CD4-positive, alpha-beta T cell treated with Interleukin-4 for 4 hours (primary cell): ENCODE measurements at places on chromosomes 5 and 9.

- DNase-seq, result no peak
Measured at GRCh38 chr5:154722936-154723335, 32.2 kb upstream of the LARP1 start.

DNA sequence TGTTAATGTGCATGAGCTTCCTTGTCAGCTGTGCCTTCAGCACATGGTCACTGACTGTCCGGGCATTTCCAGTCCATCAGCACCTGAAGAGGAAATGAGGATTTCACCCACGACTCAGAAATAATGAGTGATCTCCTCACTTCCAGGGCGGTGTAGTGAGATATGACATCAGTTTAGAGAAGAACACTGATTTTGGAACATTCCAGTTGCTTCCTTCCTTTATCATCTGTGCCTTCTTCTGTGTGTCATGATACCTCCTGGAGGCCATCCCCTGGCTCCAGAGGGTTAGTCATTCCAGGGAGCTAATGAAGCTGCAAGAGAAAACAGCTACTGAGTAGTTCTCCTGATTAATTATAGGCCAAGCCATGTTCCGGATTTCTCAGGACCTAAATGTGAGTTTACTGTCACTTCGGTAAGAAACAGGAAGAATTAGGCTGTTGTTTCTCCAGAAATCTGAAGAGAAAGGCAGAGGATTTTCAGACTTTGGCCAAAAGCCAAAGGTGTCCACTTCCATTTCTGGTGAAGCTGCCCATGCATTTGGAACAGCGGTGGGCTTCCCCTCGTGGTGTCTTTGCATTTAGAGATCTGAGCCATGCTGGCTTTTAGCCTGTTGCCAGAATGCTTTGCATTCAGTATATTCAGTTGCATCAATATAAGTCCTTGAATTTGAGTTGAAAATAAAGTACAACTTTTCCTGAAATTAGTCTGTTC, 161.3 kb upstream of the OTULINL start:
- no peak for DNase-seq

- peak; percentile 54 for DNase-seq
Measured at GRCh38 chr5:73160239-73160671, 12.7 kb upstream of the TMEM174 start.

DNA sequence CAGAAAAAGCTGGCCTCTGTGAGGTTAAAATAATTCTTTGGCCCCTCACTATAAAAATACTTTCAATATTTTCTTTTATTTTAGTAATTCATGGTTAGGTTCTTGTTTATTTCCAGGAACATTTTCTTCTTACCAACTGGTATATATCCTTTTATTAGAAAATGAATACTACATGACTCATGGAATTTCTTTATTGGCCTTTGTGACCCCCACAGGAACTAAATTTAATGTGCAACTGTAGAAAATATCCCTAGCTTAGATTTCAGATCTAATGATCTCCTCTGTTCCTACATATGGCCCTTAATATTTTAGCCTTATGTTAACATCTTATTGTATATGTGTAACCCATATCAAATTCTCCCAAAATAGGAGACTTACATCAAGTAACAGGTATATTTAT, 429.9 kb downstream of the NR2F1-AS1 start:
- DNase-seq, result no peak

- DNase-seq, result peak; percentile 65
Measured at GRCh38 chr5:65076251-65076869, 307.6 kb downstream of the CWC27 start.

GRCh38 chr9:111896942-111897600, 457 bp downstream of the UGCG start:
- DNase-seq, result no peak

- DNase-seq, result no peak
Measured at GRCh38 chr5:88290801-88291200, 22.2 kb upstream of the TMEM161B start.

DNA sequence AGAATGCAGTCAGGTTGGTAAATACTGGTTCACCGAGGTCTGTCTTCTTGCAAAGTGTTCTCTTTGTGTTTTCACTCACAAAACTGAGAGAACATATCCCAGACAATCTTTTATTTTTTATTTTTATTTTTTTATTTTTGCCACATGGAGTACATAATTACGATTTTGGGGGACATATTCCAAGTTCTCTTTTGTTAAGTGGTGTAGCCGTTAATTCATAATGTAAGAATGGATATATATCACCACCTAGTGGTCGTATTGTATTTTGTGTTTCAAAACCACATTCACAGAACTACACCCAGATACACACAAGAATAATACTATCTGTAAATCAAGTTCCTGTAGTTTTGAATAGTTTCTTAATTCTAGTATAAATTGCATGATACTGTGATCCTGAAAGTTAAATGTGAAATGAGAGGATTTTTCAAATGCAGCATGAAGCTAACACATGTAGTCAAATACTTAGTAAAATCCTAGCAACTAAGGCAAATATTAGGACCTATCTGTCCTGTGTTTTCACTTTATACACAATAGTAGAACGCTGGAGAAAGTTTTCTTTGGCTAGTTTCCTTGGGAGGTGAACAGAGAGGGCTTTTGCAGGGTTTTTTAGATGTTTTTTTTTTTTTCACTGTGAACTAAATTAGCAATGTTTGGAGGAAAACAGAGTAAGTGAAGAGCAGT, 92.7 kb downstream of the VCAN start:
- DNase-seq, result peak; percentile 39

DNA sequence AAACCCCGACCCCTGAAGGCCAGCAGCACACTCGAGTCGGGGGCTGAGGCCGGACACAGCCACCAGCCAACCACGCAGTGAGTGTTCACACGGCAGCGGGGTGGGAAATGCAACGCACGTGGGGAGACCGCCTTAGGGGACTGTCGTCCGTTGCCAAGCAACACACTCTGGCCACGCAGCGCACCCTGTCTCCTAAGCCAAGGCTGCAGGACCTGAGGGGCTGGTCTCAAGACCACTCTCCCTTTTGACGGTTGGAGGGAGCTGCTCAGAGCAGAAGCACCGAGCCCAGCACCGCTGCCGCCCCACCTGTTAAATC, 7.5 kb downstream of the BRD9 start:
- DNase-seq, result no peak

- DNase-seq, result no peak
Measured at GRCh38 chr5:169263591-169263990, 37.3 kb downstream of the SLIT3 start.

GRCh38 chr9:91177081-91177480, 184.6 kb downstream of the AUH start:
- DNase-seq, result no peak

- DNase-seq, result no peak
Measured at GRCh38 chr9:114240647-114241558, 82.0 kb upstream of the ORM1 start.

GRCh38 chr9:21413624-21414023, 4.7 kb downstream of the IFNA8 start:
- peak; percentile 5 for DNase-seq

DNA sequence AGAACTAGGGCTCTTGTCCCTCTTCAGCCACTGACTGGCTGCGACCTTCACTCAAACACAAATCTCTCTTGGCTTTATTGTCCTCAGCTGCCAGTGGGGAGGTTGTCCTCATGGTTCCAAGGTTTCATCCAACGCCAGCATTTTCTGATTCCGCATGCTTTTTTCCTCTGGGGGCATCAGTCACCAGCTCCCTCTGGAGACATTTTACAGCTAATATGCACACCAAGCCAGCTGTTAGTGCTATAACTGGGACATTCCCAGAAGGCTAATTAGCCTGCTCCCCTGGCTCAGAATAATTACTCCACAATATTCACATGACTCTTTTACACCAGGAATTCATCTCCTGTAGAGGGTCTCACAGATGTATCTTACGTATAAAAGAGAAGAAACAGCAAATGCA, 193.6 kb upstream of the ANKRD55 start:
- no peak for DNase-seq

GRCh38 chr5:15365070-15365469, 134.9 kb upstream of the FBXL7 start:
- no peak for DNase-seq

DNA sequence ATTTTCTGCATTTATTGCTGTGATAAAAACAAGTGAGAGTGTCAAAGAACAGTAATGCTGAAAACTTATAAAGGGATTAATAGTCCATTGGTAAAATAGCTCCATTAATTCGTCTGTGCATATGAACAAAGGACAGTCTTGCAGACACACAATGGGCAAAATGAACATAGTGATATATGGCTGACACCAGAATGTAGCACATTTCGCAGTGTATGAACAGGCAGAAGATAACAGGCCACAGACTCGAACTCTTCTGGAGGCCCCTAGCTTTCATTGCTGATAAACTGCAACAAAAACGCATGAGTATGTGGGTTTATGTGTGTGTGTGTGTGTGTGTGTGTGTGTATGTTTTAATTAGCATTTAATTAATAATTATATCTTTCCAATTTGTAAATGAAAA, 354.8 kb downstream of the TAF11L14 start:
- no peak for DNase-seq

- no peak for DNase-seq
Measured at GRCh38 chr5:39657943-39658342, 233.2 kb upstream of the DAB2 start.
